CD4-positive, alpha-beta T cell (primary cell): ENCODE measurements at places on chromosomes 12 and 14.

- DNase-seq: no peak
Observed at GRCh38 chr14:57870686-57871457, 5.0 kb upstream of the SLC35F4 start.

GRCh38 chr12:30977537-30978349 is 51.2 kb downstream of the TSPAN11 start:
- no peak for DNase-seq

- DNase-seq: no peak
Observed at GRCh38 chr12:49943625-49943960, 6.9 kb upstream of the AQP2 start.

DNA sequence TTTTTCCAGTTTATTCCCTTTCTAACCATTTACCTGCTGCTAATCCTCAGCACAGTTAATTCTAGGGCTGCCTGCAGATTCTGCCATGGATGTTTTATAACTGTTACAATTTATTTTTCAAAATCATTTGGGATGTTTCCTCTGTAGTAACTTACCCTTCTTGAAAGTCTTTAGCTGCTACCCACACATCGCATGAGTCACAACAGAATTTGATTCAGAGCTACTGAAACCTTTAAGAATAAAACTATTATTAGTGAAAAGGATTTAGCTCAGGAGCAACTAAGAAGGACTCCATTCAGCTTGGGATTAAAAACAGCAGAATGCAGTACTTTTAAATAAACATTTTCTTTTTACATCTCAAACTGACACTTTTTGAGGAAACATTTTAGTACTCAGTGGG is 41.7 kb upstream of the RGS6 start:
- no peak for DNase-seq

- DNase-seq: no peak
Observed at GRCh38 chr12:26179826-26180225, 15.5 kb upstream of the SSPN start.

GRCh38 chr12:63916561-63917476 is 72.3 kb downstream of the SRGAP1 start:
- no peak for DNase-seq

- no peak for DNase-seq
Observed at GRCh38 chr12:99997806-99998205, 13.1 kb upstream of the ANKS1B start.

DNA sequence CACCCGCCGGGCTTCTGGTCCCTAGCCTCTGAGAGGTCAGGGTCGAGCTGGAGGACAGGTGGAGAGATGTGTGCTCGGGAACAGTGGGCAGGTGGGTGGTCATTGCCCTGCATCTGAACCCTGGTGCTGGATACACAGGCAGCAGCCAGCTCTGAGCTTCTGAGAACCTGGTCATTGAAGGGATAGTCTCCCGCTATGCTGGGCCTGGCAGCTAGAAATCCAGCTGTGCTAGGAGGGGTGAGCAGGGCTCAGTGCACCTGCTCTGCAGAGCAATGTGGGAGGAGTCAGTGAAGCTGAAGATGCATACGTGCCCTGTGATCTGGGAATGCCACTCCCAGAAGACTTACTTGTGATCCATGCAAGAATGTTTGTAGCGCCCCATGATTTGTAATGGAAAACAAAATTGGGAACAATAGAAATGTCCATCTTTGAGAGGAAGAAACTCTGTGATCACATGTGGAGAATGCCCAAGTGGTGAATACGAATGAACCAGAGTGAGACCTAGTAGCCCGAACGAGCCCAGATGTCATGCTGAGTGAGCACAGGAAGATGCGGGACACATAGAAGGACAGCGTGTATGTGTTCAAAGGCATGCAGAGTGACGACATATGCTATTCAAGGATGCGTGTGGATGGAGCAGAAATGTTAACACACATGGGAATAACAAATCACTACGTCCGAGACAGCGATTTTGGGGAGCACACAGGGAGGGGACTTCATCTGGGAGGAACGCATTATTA is 63.4 kb downstream of the AACS start:
- no peak for DNase-seq

GRCh38 chr12:111126331-111126730 is 206.0 kb upstream of the MYL2 start:
- DNase-seq: no peak

DNA sequence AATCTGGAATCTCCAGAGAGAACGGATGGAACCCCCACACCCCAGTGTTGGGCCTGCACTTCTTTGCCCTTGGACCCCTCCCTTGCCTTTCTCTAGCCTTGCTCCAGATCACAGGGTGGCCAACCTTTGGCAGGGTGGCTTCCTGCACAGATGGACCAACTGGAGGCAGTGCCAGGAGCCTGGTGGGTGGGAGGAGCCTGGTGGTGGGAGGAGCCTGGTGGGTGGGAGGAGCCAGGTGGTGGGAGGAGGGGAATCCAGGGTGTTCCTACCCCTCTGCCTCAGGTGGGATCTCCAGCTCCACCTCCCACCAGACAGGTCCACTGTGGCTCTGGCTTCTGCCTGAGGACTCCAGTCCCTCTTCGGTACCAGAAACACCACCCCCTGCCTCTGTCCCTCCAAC is 15.0 kb upstream of the ORAI1 start:
- no peak for DNase-seq

DNA sequence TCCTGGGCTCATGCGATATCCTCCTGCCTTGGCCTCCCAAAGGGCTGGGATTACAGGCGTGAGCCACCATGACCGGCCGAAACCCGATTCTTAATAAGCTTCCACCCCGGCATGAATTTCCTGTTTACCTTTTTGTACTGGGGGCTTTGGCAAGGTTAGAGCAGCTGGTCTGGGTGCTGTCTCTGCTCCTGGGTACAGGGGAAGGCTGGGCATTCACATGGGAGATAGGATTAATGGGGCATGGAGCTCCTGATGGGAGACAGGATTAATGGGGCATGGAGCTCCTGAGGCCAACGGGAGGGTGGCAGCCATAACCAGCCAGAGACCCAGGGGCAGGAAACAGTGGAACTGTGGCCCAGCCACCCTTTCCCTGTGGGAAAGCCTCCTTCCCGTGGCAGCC is 69.5 kb upstream of the DICER1 start:
- no peak for DNase-seq

- no peak for DNase-seq
Observed at GRCh38 chr12:57614948-57615500, 3.8 kb downstream of the ARHGEF25 start.

DNA sequence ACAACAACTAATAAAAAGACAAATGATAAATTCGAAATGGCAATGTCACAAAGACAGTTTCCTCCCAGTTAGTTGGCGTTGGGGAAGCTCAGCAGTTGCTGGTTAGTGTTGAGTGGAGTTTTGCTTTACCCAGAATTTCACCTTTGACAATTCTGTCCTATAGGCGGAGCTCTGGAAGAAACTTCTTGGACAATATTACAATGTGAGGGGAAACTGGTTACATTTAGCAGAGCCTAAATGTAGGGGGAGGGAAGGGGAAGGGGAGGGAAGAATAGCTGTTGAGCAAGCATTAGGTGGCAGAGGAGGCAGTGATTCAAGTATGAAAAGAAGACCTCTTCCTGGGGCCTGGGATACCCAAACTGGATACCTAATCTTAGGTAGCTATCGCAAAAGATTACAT is 51.4 kb downstream of the BDKRB1 start:
- DNase-seq: no peak

DNA sequence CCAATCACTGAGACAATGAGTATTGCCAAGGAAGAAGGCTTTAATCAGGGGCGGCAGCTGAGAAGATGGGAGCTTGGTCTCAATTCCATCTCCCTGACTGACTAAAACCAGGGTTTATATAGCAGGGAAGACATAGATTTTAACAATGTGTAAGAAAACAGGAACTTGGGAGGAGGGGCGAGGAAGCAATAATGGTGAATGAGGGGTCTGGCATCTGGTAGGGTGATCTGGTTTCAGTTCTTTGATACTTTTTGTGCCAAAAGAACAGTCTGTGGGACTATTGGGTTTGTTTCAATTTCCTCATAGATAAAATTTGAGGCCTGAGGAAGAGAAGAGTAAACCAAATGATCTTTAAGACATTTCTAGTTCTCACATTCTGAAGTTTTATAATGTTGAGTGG is 49.2 kb downstream of the FUT8 start:
- no peak for DNase-seq

- DNase-seq: no peak
Observed at GRCh38 chr12:61939977-61940376, 320.2 kb upstream of the USP15 start.
